ENCODE measurements at places on chromosomes 7 and 10.

DNA sequence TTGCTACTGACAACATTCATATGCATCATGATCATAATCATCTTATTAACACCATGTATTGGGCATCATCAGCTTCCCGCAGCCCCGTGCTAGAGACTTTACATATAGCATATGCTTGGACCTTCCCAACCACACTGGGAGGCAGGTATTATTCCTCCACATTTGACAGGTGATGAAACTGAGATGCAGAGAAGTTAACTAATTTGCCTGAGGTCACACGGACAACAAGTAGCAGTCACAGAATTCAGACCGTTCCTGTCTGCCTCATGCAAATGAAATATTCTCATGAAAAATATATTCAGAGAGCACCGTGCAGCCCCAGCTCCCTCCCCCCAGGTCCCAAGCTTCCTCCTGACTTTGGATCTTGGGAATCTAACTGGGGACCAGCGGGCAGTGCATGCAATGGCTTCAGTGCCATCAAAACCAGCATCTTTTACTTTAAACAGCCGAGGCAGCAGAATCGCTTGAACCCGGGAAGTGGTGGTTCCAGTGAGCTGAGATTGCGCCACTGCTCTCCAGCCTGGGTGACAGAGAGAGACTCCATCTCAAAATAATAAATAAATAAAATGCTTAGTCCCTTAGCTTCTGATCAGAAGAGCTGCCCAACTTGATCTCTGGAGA lies 112.2 kb upstream of the GPR26 start:
- no peak for DNase-seq

- no peak for DNase-seq
These were observed 98.1 kb downstream of the ADD3 start for GRCh38 chr10:110105873-110106272.

DNA sequence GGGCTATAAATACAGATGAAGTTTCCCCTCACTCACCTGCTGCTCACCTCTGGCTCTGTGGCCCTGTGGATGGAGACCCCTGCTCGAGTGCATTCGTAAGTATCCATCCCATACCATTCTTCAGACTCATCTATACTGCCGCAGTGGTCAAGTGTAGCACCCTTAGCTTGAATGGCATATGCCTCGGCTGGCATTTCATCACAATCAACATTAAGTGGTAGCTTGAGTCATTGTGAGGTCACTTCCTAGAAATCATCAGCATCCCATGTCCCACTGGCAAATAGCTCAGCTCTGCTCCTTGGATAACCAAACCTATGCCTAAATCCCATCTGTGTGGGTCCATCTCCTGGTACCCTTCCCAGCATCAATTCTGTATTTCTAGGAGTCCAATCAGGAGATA lies 38.2 kb downstream of the MDH2 start:
- no peak for DNase-seq

DNA sequence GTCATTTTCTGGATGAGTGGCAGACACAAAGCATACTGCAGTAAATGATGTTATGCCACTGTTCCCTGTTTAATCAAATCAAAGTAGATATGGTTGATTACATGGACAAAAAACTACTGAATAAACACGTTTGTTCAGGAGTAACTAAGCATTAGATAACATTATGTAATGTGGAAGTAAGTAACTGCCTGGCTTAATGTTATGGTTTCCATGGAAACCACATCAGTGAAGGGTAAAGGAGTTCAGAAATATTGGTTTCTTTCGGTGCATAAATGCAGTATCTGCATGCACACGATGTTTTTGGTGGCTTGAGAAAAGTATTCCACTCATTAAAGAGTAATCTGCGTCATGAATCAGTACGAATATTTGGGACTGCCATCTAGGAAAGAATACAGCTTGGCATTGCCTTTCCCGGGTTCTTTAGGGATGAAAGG lies 131.3 kb upstream of the PRKCQ start:
- DNase-seq: no peak

- no peak for DNase-seq
These were observed 117.0 kb downstream of the OAT start for GRCh38 chr10:124301736-124302135.

DNA sequence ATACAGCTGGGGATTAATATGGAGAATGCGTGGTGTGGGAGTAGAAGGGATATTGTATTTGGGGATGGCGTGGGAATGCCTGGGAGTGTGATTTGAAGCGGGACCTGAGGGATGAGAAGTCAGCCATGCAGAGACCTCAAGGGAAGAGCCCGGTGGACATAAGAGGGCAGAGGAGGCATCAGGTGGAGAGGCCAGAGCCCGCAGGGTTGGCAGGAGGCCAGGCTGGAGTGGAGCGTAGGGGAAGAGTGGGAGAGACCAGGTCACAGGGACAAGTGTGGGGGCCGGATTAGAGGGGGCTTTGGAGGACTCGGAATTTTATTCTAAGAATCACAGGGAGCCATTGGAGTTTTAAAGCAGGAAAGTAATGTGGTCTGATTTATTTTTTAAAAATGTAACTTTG lies 2.0 kb downstream of the NDUFB2 start:
- no peak for DNase-seq

DNA sequence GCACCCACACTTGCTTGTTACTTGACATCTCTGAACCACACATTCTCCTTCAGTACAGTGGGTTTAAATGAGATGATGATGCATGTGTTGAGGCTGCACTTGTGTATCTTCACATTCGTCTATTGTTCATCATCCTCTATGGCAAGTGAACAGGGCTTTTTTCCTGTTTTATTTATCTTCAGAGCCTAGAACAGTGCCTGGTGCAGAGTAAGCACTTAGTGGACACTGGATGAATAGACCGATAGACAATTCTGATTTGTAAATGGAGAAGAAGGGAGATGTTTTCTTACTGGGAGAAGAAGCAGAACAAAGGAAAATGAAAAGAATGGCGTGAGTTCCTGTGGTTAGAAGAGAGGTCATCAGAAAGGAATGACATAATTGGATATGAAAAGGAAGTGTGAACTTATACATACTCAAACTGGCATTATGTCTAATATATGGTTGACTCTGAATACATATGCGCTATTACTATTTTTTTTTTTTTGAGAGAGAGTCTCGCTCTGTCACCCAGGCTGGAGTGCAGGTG lies 99.7 kb downstream of the AVL9 start:
- no peak for DNase-seq

DNA sequence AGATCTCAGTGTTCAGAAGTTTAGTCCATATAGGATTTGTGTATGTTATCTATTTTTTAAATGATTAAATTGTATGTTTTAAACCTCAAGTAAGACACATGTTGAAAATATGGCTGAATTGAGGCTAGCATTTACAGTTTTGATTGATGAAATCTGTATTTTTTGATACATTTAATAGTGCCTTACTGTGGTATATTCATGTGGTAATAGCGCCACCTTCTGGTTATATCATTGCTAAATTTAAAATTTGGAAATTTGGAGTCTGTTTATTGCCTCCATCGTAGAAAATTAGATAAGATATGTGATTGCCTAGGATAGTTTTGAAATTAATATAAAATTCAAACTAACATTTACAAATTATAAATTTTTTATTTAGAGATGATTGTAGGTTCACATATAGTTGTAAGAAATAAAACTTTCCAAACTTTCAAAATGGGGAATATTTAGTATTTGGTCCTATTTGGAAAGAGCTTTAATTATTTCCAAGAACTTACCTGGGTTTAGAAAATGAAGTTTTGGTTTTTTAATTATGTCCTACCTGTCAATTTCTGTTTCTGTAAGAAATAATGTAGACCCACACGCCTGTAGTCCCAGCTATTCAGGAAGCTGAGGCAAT lies 19.1 kb upstream of the ARMS2 start:
- DNase-seq: no peak

- no peak for DNase-seq
These were observed 43.4 kb downstream of the CDK1 start for GRCh38 chr10:60821656-60822055.

DNA sequence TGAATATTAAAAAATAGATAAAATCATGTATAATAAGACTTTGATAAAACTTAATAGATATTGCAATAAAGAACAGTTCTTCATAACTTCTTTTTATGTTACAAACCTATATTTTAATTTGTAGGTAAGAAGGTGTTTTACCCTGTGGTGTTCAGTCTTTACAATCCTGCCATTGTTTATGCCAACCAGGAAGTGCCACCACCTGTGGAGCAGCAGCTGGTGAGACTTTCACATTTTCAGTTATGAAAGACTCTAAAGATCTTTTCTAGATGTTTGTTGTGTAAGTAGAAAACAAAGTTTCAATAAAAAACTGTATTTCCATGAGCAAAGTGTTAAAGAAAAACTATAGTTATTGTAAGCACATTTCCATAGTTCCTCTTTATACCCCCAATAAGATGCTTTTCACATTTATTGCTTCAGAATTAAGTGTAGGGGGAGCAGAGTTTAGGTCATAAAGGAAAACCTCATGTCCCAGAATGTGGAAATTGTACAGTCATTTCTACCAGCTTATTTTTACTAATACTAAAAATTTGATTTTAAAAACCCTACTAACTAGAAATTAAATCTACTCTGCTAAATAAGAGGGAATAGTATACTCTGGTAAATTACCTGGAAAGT lies 28.7 kb downstream of the CSGALNACT2 start:
- no peak for DNase-seq

DNA sequence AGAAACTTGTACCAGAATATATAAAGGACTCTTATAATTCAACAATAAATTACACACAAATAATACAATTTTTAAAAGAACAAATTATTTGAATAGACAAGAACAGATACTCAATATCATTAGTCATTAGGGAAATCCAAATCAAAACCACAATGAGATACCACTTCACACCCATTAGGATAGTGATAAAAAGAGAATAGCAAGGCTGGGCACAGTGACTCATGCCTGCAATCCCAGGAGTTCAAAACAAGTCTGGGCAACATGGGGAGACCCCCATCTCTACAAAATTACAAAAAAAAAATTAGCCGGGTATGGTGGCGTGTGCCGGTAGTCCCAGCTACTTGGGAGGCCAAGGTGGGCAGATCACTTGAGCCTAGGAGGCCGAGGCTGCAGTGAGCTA lies 52.2 kb upstream of the KCNIP2 start:
- no peak for DNase-seq

DNA sequence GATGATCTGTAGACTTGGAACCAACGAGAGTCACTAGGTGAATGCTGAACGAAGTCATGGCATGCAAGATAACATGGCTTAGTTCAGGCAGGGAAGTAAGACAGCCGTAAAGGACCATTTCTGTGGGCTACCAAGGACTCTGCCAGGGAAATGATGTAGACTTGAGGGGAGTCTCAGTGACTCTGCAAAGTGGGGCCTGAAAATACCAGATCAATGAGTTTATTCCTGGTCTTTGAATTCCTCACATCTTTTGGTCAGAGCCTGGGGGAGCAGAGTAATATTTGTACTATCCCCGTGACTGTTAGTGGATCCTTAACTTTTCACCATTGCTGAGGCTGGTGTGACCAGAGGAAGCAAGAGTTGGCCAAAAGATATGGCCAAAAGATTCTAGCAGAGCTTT lies 60.7 kb upstream of the INHBA start:
- no peak for DNase-seq

DNA sequence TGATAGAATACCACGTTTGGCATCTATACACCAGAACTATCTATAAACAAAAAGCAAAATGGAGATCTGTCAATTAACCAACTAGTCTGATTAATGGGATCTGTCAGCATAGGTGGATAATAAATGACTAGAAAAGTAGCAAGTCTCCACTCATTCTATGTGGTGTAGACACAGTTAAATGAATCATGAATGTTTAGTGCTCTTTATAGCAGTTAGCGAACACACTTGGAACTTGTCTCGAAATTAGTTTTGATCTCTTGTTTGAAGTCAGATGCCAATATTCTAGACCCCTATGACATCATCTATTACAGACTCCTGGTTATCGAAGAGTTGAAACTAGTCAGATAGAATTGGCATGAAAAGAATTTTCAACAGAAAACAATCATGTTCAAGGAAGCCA lies 259.7 kb downstream of the AHR start:
- no peak for DNase-seq

- DNase-seq: no peak
These were observed 1.2 kb downstream of the SEPTIN7 start for GRCh38 chr7:35802102-35802466.

- DNase-seq: no peak
These were observed 53.1 kb downstream of the TEX36 start for GRCh38 chr10:125629758-125630376.
